ENCODE measurements at places on chromosomes 7 and 10.

GRCh38 chr7:54253036-54253373, 289.2 kb upstream of the VSTM2A start:
- no peak for DNase-seq

DNA sequence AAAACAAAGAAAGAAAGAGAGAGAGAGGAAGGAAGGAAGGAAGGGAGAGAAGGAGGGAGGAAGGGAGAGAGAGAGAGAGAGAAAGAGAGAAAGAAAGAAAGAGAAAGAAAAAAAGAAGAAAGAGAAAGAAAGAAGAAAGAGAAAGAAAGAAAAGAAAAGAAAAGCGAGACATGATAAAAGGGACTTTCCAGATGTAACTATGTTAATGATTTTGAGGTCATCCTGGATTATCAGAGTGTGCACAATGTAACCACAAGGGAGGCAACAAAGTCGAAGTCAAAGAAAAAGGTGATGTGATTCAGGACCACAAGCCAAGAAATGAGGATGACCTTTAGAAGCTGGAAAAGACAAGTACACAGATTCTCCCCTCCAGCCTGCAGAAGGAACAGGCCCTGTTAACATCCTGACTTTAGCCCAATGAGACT, 48.9 kb upstream of the PAX2 start:
- no peak for DNase-seq

GRCh38 chr10:4652111-4653010, 173.6 kb upstream of the AKR1E2 start:
- DNase-seq, result no peak

GRCh38 chr7:159026271-159027055, 118.2 kb downstream of the VIPR2 start:
- DNase-seq, result peak; percentile 82

GRCh38 chr7:18913106-18913505, 204.3 kb downstream of the TWIST1 start:
- DNase-seq, result no peak

- DNase-seq, result no peak
These were observed 117.9 kb downstream of the SLIT1 start for GRCh38 chr10:97067716-97068391.

GRCh38 chr10:15541376-15541775, 170.3 kb upstream of the FAM171A1 start:
- DNase-seq, result no peak

GRCh38 chr7:41969561-41970105, 266.7 kb upstream of the INHBA start:
- no peak for DNase-seq

- no peak for DNase-seq
These were observed 295.4 kb upstream of the KAT6B start for GRCh38 chr10:74530981-74531380.

DNA sequence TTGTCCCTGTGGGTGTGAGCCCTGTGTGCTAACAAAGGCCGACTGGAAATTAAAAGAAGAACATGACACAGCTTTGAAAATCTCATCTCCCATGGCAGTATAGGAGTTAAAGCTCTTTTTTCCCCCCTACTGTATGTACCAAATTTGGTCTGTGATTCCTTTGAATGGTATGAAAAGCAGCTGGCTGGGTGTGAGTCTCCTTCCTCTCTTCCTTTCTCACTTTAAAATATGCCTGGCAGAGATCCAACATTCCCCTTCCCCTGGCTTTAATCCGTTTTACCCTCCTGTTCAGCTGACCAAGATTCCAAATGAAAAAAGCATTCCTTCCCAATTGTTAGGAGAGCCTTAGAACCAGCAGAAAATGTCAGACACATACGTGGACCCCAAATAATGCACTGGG, 225.0 kb upstream of the CELF2 start:
- DNase-seq, result no peak

Data from brain pericyte (primary cell).